Stimulated activated CD8-positive, alpha-beta memory T cell treated with anti-CD3 and anti-CD28 coated beads, Interleukin-15, amount 100 ng/mL, for 24 hours (primary cell): ENCODE measurements at places on chromosomes 11 and 22.

DNA sequence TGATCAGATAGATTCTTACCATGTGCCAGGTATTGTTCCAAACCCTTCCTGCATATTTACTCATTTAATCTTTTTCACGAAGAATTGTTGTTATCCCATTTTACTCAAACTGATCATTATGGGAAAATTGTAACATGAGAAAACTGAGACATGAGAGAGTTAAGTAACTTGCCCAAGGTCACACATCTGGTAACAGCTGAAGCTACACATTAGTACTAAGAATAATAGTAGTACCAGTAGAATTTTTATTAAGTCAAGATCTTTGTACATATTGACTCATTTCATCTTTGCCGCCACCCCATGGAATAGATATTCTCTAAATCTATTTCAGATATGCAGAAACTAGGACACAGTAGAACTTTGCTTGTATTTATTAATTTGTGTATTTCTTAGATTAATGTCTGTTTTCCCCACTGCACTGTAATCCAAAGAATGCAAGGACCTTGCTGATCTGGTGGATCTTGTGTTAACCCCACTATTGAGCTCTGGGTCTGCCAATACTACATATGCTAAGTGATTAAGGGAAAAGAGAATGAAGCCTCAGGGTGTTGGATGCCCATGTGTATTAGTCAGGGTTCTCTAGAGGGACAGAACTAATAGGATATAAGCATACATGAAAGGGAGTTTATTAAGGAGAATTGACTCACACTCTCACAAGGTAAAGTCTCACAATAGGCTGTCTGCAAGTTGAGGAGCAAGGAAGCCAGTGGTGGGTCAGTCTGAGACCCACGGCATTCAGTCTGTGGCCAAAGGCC, 72.8 kb downstream of the PARVA start:
- DNase-seq, result no peak

- DNase-seq, result no peak
Observed at GRCh38 chr22:39129746-39130145, 22.7 kb downstream of the CBX7 start.

DNA sequence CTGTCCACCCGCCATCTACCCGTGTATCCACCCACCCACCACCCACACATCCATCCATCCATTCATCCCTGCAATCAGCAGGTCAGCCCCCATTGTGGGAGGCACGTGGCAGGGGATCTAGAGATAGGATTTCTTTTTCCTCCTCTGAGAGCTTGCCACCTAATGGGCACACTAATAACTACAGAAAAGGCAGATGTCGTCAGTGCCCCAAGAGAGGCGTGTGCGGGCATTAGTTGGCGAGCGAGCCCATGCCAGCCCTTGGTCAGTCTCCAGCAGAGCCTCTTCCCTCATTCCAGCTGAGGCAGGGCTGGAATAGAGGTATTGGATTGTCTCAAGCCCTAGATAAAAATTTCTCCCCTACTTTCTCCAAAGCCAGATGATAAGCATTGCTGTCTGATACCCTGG, 9.7 kb downstream of the USP2 start:
- no peak for DNase-seq

GRCh38 chr11:86301742-86302091, 323 bp upstream of the HIKESHI start:
- no peak for DNase-seq

GRCh38 chr11:109853156-109853776, 239.9 kb upstream of the ZC3H12C start:
- no peak for DNase-seq

DNA sequence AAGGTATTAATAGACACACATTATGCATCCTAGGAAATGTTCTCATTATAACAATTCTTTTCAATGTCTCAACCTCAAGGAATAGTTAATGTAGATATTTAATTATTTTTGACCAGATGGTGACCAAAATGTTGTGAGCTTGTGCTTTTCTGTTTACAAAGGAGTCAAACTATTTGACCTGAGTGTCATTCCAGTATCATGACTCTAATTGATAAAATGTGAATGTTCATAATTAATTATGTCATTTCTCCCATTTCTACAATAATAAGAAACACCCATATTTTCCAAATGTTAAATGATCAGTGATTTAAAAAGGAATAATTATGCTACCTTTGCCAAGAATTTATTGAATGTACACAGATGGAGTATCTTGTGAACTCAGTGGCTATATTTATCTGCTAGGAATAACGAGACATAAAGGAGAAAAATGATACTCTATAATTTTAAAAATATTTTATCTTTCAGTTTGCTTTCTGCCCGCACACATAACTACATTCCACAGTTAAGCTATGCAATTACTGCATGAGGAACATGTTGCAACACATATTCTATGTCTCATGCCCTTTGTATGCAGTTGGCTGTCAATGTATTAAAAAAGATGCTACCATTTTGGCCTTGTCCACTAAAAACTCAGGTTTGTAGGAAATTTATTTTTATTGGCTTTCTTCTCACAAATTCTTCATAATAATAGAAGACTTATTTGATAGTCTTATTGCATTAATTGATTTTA, 376.7 kb upstream of the CCDC179 start:
- DNase-seq, result no peak

GRCh38 chr11:372809-373715, 3.8 kb downstream of the B4GALNT4 start:
- no peak for DNase-seq

DNA sequence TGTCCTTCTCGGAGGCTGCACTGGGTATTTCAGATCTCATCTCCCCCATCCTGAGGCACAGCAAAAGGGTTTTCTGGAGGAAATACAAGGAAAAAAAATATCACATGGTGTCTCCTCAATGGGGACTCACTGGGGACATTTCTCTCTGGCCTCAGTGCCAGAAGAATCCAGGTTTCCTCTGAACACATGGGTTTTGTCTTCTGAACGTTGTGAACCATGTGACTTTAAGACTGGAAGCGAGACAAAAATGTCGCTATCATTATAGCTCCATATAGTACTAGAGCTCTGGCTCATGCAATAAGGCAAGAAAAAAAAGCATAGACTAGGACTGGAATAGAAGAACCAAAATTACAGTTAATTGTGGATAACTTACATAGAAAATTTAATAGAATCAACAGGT, 44.9 kb upstream of the RFPL3 start:
- DNase-seq, result no peak

DNA sequence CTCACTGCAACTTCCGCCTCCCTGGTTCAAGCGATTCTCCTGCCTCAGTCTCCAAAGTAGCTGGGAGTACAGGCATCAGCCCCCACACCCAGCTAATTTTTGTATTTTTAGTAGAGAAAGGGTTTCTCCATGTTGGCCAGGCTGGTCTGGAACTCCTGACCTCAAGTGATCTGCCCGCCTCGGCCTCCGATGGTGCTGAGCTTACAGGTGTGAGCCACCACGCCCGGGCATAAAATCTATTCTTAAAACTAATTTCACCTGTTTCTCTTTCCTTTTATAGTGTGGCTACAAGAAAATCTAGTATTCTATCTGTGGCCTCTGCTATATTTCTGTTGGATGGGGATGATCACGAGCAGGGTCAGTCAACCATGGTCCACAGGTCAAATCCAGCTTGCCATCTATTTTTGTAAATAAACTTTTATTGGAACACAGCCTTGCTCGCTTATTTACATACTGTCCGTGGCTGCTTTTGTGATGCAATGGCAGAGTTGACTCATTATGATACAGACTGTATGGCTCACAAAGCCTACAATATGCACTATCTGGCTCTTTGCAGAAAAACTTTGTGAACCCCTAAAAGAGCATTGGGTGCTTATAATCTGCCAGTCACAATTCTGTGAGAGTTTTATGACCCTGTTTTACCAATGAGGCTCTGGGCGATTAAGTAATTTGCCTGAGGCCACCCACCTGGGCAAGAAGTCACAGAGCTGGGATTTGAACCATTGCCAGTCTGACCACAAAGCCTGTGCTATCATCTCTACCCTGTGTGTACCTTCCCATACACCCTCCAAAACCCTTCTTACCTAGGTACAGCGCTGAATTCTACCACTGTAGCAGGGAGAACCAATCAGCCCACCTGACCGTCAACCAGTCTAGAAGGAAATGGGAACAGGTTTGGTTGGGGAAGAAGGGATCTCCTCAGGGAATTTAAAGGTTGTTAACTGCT, 28.3 kb downstream of the SLC1A2 start:
- DNase-seq, result no peak

DNA sequence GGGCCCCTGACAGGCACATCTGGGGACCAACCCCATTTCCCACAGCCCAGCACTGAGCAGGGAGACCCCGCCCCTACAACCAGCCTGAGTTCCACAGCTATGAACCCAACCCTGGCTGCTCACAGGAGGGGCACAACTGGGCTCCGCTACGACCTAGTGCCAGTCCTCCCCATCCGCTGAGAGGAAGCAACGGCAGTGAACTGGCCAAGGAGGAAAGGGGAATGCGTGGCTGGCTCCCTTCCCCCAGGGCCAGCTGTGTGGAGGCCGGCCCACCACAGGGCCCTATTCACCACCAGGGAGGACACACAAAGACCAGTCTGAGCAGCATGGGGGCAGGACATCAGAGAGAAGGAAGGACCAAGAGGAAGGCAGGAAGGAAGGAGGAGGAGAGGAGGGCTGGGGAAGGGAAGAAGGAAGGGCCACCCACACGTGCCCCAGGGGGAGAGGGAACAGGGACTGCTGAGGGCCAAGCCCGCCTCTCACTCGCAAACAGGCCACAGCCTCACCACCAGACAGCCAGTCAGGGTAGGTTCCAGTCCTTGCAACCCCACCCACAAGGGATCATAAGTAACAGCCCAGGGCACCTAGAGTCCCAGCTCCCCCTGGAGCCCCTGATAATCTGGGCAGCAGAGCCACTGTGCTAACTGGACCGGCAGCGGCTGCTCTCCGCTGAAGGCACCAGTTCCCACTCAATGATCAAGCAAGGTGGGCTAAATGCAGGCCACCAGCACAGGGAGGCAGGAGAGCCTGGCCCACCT, 8.5 kb upstream of the GAL3ST1 start:
- DNase-seq, result no peak

DNA sequence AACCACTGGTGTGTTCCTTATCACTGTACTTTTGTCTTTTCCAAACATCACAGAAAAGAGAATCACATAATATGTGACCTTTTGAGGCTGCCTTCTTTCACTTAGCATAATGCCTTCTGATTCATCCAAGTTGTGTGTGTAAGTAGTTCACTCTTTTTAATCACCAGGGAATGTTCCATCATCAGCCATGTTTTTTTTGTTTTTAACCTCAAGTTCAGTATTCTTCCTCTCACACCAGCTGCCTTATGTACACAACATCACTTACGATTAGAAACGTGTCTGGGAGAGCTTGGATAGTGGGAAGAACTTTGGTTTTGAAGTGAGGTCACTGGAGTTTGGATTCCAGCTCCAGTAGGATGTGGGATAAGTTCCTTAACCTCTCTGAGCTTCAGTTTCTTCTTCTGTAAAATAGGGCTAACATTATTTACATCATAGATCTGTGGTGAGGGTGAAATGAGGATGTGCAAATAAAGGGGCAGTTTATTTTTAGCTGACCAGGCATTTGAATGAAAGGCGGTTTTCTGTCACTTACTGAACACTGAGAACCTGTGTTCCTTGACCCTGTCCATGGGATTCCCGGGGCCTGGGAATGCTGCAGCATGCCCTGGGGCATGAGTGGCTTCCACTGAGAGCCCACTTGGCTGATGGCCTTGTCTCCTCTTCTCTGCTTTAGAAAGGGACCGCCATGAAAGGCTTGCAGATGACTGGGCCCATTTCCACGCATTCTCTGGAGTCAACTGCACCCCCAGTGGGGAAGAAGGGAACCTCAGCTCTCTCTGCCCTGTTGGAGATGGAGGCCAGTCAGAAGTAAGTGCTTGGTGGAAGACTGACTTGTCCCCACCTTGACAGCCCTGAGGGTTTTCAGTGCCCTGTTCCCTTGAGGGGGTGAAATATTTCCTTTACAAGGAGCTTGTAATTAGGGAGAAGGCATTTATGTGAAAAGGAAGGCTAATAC, 92.6 kb downstream of the DEPDC5 start:
- no peak for DNase-seq

DNA sequence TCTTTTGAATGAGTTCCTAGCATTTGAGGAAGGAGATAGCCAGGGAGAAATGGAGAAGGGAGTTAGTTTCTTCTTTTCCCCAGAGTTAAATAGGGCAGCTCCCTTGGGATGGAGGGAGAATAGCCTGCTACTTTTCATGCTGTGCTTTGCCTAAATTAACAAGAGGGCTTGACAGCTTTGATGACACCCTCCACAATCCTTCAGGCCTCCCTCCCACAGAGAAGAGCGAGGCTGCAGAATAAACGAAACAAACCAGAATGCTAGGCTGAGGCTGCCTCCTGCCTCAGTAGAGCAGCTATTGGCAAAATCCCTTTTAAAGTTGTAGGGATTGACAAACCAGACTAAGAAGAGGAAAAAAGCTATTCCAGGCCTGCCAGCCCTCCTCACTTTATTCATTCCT, 94.6 kb downstream of the C11orf58 start:
- DNase-seq, result no peak

DNA sequence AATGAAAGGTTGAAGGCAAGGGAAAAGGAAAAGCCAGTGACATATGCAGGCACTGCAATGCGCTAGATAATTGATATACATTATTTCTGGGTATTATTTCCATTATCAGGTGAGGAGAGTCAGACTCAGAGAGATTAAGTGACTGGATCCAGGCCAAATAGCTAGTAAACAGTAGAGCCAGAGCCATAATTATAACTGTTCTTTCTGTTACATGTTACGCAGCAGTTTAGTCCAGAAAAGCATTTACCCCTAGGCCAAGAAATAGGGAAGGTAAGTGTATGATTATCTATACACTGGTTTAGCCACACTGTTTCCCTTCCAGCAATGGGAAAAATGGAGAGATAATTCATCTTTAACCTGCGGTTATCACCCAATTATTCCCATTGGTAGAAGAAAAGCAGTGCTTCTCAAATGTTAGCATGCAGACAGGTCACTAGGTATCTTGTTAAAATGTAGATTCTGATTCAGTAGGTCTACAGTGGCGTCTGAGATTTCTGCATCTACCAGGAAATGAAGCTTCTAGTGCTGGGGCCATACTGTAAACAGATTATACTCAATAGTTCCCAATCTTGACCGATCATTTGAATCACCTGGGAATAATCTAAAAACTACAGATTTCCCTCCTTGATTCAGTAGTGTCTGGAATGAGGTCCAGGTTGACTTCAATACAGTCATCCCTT, 69.4 kb downstream of the RBFOX2 start:
- DNase-seq, result no peak

- DNase-seq, result no peak
Observed at GRCh38 chr11:108218912-108219783, 3.3 kb downstream of the NPAT start.
